ENCODE measurements at places on chromosomes 3 and 15.

DNA sequence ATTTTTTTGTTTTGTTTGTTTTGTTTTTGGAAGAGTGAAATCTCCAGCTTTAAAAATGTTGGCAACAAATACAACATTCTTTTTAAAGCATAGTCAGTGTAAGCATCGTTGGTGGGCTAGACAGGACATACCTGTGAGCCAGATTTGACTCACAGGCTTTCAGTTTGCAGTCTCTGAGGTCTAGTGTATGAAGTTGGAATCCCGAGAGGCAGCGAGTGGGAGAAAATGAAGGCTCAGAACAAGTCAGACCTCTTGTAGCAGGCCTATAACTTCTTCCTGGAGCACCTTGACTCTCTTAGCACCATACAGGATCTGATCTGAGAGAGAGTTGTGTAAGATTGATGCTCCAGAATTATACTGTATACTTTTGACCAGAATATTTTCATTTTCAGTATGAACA lies 60.2 kb downstream of the CNTN4 start:
- no peak for DNase-seq

GRCh38 chr15:95610945-95611344 lies 719.6 kb upstream of the NR2F2 start:
- DNase-seq = no peak

DNA sequence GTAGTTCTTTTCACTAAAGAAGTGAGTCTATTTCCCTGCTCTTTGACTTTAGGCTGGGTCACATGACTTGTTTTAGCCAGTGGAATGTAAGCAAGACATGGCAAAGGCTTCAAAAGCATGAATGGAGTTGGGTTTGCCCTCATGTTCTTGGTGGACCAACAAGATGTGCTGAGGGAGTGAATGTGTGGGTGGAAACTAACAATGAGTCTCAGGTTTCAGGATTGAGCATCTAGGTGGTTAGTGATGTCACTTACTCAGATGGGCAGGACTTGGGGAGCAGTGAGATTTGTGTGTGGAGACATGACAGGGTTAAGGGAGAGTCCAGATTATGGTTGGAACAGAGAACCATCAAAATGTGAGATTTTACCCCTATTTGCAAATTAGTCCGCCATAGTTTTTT lies 181.4 kb upstream of the UBE2E1 start:
- no peak for DNase-seq

- no peak for DNase-seq
These were observed 630.5 kb upstream of the EPHA6 start for GRCh38 chr3:96183871-96184270.

DNA sequence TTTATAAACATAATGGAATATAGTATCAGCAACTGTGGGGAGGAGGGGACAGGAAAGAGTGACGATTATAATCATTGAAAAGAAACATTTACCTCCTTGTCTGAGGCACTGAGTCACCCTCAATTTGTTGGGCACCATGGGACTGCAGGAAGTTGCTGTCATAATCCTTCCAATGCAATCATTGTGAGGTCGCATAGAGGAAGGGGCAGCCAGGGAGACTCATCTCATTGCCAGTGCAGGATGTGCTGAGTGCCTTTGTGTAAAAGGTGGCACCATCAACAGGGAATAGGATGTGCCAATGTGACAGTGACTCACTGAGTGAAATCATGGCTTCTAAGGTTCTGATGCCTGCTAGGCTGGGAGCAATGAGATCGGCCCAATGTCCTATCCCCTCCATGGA lies 300.4 kb upstream of the ADAMTS9 start:
- DNase-seq = no peak

GRCh38 chr3:46997453-46998091 lies 18.1 kb downstream of the NBEAL2 start:
- no peak for DNase-seq

GRCh38 chr3:122151480-122151879 lies 32.0 kb upstream of the CASR start:
- no peak for DNase-seq

GRCh38 chr3:168051531-168052471 lies 43.9 kb downstream of the GOLIM4 start:
- DNase-seq = no peak

GRCh38 chr3:141179983-141180382 lies 51.6 kb upstream of the PXYLP1 start:
- DNase-seq = no peak
